Midbrain (tissue), 1 donor: ENCODE measurements at places on chromosomes 5 and 9.
A peak's percentile ranks its signal among the peaks of the same experiment; 100 is the strongest.

- DNase-seq, result no peak
These were observed 53.0 kb upstream of the NRARP start for GRCh38 chr9:137354845-137355760.

DNA sequence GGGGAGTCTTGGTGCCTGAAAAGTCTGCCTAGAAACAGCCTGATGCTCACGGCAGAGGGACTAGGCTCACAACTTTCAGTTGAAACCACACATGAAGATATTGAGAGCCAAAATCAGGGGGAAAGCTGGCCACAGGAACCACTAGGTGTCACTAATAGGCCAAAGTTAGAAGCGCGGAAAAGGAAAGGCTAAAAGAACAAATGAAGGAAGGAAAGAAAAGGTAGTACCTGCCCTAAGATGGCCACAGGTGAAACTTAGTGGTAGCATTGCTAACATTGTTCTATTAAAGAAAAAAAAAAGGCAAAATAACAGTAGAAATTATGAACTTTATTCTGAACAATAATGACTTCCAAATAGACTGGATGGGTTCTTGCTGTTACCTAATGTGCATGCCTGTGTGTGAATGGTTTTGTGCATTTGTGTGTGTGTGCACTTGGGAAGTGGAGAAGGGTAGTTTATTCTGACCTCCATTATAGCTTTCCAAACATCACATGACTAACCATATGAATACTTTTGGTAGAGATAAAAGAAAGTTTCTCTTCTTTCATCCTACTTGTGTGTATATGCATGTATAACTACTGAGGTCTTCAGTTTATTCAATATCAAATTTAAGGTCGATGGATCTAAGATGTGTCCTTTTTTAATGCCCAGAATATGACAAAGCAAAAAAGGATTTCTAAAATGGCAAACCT is 2.1 kb upstream of the RFESD start:
- peak; percentile 68 for DNase-seq

DNA sequence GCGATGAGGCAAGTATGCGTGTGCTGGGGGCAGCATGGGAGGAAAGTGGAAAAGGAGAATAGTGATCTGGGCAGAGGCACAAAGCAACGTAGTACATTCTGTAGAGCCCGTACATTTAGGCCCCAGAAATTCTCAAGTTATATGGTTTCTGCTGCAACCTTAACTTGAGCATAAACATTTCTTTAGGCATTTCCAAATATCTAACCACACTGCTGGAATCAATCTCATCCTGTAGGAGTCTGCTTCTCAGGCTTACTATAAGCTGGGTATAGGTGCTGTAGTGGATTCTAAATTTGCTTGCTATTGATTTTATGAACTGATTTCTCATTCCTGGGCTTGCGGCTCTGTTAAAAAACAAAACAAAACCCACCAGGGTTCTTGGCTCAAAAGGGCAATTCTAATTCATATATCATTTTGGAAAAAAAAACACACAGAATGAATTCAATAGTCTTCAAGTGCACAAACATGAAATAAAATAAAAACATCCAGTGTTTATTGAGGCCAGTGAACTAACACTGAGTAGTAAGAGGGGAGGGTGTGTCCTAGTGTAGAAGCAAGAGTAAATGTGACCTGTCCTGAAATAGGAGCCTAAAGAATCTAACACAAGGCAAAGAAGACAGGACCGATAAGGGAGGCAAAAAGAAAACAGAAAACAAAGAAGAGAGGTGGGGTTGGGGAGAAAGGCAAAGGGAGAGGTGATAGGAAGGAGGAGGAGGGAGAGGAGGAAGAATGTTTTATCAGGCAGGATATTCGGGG is 145.5 kb upstream of the LHFPL2 start:
- DNase-seq, result no peak

DNA sequence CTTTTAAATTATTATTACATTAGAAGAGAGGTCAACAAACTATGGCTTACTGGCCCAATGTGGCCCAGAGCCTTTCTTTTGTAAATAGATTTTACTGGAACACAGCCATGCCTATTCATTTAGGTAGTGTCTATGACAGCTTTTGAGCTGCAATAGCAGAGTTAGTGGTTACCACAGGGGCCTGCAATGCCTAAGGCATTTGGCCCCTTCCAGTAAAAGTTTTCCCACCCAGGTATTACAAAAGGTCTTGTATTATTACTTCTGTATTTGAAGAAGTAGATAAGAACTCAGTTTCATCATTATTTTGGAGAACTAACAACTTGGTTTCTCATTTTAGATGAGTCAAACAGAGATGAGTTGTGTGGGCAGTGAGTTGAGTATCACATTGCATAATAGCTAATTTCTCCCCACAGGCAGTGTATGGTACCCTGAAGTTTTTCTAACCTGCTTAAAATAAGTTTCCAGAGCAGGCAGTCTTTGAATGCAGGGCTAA is 9.5 kb downstream of the MTRR start:
- no peak for DNase-seq

- no peak for DNase-seq
These were observed 53.8 kb downstream of the NDST1 start for GRCh38 chr5:150561571-150562275.

DNA sequence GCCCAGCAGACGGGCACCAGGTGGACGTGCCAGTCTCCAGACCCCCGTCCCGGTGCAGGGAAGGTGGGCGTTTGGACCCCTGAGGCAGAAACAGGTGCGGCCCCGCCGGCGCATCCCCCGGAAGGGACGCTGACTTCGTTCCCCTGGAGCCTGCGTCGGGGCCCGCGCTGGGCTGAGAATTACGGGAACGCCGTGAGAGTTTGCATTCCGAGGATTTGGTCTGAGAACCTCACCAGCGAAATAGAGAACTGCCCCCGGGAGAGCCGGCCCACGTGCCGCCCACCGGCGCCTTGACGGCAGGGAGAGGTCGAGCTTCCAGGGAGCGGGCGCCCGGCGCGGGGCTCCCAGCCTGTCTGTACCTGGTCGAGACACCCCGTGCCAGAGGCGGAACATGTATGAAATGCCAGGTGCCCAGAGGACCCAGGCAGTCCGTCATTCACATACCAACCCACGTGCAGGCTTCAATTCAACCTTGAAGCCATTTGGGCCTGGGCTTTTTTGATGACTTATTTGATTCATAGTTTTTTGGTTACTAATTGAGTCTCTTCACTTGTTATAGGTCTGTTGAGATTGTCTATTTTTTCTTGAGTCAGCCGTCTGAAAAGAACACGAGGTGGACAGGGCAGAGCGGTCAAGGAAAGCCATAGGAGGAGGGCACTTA is 877 bp upstream of the CAMSAP1 start:
- DNase-seq, result no peak

- DNase-seq, result no peak
These were observed 129.7 kb upstream of the FBN2 start for GRCh38 chr5:128667751-128668150.

GRCh38 chr5:111934511-111934910 is 177.5 kb upstream of the NREP start:
- DNase-seq, result no peak

- DNase-seq, result no peak
These were observed 14.4 kb downstream of the F2RL2 start for GRCh38 chr5:76608833-76609232.

- DNase-seq, result no peak
These were observed 248.8 kb downstream of the MRPS30 start for GRCh38 chr5:45057564-45057963.

- no peak for DNase-seq
These were observed 189.4 kb downstream of the BNC2 start for GRCh38 chr9:16680975-16681651.

GRCh38 chr5:164277720-164278119 is 772.3 kb downstream of the MAT2B start:
- DNase-seq, result no peak

GRCh38 chr5:16140417-16140816 is 39.2 kb downstream of the MARCHF11 start:
- no peak for DNase-seq

- DNase-seq, result no peak
These were observed 37.2 kb downstream of the NTNG2 start for GRCh38 chr9:132199056-132199455.

DNA sequence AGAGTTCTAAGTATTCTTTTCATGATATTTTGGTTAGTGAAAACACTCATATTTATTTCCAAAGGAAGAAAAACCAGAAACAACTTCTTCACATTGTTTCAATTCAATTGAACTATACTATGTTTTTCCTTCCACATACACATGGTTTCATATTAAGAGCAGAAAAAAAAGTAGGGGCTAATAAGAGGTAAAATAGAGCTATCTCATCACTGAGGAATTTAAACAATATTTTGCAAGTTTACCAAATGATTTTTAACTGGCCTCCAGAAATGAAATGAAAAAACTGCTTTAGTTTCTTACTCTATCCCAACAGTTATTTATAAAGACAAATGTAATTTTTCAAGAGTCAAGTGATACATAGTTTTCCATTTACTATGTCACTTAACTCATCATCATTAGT is 233.5 kb downstream of the RFX3 start:
- no peak for DNase-seq

DNA sequence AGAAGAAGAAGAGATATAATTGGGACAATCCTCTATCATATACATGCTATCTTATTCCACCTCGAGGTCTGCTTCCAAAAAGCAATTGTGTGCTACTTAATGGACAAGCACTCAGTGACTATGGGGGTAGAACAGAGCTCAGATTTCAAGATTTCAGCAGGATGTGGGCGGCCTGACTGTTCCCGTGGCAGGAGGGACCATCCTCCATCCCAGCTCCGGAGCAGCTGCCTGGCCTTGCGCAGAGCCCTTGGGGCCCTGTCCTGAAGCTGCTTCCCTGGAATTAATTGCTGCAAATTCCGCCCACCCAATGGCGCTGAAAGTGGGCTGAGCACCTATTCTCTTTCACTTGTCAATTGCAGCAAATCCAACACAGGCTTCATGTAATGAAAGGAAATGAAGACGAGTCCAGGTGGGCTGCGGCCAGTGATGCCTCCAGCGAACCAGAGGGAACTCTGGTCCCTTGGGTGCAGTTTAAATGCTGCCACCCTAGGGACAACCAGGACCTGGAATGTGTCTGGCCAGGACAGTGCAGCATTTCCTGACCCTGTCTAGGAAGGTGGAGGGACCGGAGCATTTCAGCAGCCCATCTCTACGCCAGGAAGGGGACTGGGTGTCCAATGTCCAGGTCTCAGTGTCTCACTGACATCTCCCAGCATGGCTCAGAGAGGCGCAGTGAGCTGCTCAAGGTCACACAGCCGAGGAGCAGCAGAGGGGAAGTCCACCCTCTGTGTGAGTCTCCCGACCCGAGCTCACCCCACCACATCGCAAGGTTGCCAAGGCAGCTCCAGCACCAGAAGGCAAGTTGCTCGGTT is 50.5 kb upstream of the FCN1 start:
- DNase-seq, result no peak

- no peak for DNase-seq
These were observed 511.0 kb downstream of the PRELID2 start for GRCh38 chr5:145324101-145324500.

DNA sequence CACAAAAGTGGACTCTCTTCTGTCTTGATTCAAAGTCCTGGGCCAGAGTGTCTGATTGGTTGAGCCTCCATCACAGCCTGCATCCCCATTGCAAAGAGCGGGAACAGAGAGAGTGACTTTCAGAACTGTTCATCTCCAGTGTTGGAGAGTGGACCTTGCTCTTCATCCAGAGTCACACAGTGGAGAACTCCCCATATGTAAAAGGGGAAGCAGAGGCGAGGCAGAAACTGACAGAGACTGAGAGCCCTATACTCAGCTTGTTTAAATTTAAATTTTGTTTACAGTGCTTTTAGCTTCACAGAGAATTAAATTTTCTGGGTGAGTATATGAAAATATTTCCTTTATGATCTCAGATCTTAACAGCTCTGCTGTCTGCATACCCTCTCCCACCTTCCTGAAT is 70.0 kb upstream of the SSBP2 start:
- no peak for DNase-seq

DNA sequence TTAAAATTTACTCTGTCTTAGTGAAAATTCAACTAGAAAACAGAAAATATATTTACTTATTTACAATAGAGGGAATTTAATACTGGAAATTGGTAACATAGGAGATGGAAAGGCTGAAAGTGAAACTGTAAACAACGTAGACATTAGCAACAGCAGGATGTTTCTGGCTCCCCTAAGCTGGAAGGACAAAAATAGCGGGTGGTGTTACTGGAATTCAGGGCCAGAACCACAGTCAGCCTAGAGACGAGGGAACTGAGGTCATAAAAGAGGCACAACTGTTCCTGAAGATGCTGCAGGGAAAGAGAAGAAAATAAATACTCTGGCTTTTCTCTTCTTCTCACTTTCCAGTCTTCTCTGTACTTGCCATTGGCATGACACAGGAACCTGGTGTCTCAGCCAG is 80.4 kb upstream of the NIPBL start:
- no peak for DNase-seq

DNA sequence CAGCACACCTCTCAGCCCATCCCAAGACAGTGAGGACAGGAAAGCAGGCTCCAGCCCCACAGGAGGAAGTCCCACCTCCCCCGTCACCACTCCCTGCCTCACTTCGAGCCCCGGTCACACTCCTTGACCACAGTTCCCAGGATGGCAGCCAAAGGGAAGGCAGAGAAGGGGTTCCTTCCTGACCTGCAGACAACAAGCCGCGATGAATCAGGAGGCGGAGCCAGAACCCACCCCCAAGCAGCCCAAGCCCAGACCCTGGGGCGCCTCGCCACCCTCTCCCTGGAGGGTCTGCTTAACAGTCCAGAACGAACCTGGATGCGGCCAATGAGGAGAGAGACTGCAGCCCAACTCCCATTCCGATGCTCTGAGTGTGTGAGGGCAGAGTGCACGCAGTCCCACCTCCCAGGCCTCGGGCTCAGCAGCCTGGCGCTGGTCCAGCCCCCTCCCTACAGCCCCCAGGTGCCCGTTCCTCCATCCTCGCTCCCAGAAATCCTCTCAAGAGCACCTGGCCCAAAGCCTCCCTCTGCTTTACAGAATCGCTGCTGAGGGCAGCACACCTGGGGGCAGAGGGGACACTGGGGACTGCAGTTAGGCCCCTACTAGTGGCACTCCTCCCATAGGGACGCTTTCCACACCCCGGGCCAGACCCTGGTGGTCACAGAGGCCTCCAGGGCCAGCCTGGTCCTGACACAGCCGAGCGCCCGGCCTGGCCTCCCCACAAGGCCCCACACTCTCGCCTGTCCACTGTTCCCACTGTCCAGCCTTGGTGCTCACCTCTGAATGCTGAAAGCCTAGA is 69.6 kb upstream of the LRRTM2 start:
- no peak for DNase-seq

- DNase-seq, result no peak
These were observed 297.4 kb upstream of the TAS2R1 start for GRCh38 chr5:9927521-9927997.

DNA sequence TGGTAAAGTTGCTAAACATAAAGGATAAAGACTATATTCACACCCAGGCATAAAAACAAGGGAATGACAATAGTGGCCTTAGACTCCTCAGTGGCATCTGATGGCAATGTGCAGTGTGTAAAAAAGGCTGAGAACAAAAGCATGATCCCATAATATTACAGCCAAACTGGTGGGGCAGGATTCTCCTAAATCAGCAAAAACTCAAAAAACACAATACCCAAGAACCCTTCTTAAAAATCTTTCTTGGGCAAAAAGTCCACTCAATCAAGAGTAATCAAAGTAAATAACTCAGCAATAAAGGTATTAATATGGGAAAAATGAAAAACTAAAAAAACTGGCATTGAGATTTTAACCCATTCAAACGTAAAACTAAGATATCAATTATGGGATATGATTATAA is 1.6 kb upstream of the MOCS2 start:
- no peak for DNase-seq
